ENCODE measurements at places on chromosomes 4 and X.

GRCh38 chr4:44701037-44701436, 22.8 kb downstream of the GUF1 start:
- no peak for DNase-seq

DNA sequence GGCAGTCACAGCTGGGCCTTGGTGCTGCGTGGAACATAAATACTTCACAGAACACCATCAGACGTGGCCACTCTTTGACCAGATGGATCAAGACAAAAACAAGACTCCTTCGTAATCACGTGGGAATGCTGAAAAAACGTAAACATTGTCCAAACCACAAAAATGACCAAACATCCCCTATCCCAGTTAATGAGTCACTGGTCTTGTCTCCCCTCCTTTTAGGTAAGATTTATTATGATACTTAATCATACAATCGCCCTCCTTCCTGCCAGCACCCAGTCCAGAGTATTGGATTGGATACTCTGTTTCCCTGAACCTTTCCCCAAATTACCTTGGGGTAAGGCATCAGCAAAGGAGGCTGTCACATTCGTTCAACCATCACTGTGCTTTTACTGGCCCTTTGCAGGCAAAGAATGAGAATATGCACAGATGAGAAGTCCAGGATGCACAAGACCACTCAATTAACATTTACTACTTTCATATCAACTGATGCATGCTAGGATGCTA, 601 bp upstream of the TCEANC start:
- no peak for DNase-seq

DNA sequence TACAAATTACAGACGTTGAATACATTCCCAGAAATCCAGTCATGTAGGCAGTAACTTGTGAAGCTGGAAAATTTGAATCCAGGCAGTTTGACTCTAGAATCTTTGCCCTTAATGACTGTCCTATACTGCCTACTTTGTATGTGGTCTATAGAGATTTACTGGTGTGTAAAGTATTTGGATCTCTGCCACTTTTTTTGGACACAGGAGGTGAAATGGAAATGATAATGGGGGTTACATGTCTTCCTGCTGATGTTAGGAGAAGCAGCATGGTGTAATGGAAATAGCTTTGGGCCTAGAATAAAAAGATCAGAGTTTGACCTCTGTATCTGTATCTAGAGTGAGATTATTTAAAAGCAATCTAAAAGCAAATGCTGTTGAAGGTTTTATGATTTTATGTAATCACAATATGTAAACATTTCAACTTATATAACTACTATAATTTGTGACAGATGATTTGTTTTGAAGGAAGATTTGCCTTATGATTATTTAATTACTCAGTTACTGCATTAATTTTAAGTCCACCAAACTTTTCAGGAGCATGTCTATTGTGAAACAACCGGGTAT, 3.3 kb downstream of the COL4A5 start:
- DNase-seq, result no peak

DNA sequence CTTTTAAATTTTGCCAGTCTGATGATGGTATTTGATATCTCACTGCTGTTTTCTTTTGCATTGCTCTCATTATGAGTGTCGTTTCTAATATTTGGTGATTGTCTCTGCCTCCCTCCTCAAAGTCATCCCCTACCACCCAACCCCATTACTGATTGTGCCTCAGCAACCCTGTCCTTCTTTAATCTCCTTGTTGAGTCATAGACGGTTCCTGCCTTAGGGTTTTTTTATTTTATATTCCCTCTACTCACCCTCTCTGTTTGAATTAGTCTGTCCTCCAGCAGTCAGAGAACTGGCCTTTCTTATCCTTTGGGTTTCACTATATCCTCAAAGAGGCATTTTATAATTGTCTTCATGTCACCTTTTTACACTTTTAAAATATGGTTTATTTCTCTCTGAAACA, 409.3 kb upstream of the CPEB2 start:
- DNase-seq, result no peak

DNA sequence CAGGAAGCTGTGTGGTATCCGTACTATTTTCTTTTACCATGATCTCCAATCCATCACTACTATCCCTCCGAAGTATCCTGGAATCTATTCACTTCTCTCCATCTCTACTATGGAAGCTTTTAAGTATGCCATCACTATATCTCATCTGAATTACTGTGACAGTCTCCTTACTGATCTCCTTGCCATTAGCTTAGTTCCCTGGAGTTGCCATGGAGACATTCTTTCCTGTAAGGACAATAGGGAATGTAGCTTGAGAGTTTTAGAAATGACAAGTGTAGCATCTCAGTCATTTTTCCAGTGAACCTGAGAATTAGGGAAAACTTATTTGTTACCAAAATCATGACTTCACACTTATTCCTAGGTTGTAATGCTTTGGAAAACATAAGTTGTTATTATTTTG, 86.3 kb downstream of the HPGD start:
- DNase-seq, result no peak

DNA sequence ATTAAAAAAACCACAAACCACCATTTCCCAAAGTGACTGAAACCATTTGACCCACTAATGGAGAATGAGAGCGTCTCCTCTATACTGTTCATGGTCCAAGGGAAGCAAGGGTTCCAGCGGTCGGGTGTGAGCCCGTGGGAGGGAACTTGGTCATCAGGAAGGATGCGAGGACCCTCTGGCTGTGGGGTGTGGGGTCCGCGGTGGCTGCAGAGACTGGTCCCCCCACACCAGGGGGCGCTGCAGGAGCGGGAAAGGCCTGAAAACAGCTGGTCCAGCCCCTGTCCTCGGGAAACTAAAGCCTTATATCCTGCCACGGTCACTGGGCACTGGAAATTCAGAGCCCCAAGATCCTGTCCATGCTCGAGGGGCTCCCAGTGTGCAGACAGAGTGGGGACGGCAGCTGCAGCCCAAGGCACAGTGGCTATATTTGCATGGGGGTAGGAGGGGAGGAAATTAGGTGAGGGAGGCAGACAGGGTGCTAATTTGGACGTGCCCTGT, 4.3 kb downstream of the BLOC1S4 start:
- peak; percentile 61 for DNase-seq

DNA sequence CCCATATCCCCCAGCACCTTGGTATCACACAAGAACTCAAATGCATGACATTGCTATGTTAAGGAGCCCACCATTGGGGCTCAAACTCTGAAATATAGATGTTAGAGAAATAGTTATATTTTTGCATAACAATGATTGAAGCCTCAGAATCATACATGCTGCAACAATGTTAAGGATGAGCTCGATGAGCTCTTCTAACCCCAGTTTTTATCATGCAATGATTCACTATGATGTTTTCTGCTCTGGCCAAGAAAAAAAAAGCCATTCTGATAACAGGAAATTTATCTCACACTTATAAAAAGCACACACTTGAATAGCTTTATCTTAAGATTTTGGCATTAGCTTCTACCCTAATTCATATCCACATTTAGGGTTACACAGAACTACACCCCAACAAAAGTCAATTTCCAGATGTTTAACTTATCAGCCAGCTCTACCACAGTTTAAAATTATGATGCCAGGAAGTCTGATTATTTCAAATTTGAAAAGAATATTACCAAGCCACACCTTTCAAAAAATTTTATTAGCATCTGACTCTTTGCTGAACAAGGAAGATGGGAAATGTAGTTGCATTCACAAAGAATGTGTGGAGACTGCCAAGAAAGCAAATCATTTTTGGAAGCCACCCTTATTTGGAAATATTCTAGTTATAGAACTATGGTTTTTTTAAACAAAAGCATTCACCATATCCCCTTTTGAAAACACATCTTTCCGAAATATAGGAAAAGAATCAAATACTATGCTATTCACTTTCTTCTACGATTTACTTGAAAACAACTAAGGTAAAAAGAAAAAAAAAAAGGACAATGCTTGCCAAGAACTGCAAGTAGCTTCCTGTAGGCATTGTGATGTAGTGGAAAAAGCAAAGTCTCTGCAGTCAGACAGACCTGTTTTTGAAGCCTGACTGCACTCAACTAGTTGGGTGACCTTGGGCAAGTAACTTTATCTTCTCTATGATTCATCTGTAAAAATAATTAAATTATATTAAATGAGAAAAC, 100.8 kb upstream of the PLS3 start:
- no peak for DNase-seq

DNA sequence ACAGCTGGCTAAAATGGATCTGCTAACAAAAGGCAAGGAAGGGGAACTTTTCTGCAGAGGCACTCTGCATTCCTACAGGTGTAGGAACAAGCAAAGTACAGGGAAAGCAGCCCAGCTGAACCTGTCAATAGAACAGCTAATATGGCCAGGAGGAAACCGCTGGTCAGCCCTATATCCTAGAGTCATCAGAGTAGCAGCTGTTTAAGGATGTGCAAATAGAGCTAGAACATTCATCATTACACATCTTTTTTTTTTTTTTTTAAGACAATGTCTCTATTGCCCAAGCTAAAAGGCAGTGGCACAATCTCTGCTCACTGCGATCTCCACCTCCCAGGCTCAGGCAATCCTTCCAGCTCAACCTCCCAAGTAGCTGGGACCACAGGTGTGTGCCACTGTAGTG, 163.0 kb downstream of the BTC start:
- DNase-seq, result no peak

- DNase-seq, result no peak
Observed at GRCh38 chr4:70938086-70938485, 35.9 kb downstream of the MOB1B start.

GRCh38 chrX:106284431-106285025, 116.4 kb downstream of the PWWP3B start:
- DNase-seq, result no peak

DNA sequence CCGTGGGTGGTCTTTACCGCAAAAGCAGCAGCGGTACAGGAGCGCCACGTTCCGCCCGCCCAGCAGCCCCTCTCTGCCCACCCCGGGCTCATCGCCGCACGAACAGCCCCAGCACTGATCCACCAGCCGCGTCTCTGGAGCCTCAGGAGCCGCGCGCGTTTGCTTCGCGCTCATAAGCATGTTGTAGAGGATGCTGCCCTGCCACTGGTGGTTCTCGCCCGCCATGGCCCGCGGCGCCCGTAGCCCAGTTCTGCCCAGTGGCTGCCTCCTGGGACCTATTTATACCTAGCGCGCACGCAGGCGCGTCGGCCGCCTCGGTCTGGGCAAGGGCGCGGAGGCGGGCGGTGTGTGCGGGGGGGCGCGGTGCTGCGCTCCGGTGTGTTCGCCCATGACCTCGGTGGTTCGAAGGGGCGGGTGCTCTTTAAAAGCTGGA, at the start of gene NR0B1:
TSS of gene NR0B1 (minus strand) at position 252 of the 433 bp plus-strand sequence. CDS start at position 225, 27 bp downstream.
- no peak for DNase-seq

GRCh38 chrX:48533165-48533564, 6.3 kb upstream of the TBC1D25 start:
- no peak for DNase-seq

DNA sequence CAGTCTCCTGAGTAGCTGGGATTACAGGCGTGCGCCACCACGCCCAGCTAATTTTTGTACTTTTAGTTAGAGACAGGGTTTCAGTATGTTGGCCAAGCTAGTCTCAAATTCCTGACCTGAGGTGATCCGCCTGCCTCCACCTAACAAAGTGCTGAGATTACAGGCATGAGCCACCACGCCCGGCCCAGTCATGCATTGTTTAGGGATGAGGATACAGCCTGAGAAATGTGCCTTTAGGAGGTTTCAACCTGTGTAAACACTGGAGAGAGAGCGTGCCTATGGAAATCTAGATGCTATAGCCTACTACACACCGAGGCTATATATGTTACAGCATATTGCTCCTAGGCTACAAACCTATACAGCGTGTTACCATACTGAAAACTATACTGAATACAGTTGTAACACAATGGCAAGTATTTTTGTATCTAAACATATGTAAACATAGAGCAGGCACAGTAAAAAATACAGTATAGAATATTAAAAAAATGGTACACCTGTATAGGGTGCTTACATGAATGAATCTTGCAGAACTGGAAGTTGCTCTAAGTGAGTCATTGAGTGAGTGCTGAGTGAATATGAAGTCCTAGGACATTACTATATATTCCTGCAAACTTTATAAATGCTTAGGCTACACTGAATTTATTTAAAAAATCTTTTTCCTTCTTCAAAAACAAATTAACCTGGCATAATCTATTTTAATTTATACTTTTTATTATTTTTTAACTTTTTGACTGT, 588.2 kb upstream of the ADGRL3 start:
- DNase-seq, result no peak

DNA sequence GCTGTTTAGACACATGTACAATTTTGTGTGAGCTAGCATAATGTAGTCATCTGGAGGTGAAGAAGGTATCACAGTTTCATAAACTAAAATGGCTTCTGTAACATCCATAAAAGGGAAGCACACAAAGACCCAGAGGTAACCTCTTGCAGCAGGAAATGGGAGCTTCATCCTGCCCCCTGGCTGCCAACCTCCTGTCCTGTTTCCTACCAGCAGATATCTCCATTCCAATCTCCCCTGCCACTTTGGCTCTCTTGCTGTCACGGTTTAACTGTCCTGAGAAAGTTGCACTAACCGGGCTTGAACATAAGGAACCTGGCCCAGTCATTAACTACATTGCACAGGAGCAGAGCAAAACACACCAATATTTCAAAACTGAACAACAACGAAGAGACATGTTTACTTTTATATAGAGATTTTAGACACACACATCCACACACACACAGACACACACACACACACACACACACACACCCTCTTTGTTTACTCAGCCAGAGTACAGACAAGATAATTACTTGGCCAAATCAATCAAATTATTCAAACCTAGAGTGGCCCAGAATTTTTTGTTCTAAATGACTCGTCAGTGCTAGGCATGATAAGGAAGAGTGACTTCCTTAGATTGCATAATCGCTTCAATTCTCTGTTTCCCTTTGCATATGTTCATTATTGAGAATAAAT, 24.2 kb downstream of the MID2 start:
- DNase-seq, result no peak

DNA sequence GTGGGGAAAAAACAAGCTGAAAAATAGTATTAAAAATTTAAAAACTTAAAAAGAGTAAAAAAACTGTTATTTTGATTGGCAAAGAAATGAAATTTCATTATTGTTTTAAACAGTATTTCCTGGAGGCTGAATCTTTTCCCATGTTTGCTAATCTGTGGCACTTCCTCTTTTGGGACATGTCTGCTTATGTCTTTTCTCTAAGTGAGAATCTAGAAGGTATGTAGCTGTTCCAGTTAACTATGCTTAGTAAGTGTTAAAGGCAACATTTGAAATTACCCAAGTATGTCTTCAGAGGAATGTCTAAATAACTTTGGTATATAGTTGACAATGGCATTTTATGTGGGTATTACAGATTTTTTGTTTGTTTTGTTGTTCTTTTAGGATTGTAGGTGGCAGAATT, 81.6 kb upstream of the TBC1D9 start:
- no peak for DNase-seq

- no peak for DNase-seq
Observed at GRCh38 chr4:101199507-101200285, 147.6 kb downstream of the PPP3CA start.

DNA sequence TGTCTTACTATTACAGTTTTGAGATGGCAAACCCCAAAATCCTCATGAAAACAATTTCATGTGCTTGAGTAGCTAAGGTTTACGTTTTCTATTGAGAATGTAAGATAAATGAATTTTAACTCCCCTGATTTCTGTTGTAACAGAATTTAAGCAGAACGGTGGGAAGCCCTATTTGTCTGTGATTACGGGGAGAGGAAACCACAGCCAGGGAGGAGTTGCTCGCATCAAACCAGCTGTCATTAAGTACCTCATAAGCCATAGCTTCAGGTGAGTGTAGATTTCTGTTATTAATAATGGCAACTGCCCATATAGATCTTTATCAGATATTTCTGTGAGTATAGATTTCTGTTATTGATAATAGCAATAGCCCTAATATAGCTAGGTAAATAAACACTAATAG, 44.2 kb upstream of the RHOH start:
- DNase-seq, result no peak

All from stimulated activated CD8-positive, alpha-beta memory T cell treated with anti-CD3 and anti-CD28 coated beads, Interleukin-7, amount 100 ng/mL, for 1 hour (primary cell).